ENCODE measurements at places on chromosomes 5 and 9.

DNA sequence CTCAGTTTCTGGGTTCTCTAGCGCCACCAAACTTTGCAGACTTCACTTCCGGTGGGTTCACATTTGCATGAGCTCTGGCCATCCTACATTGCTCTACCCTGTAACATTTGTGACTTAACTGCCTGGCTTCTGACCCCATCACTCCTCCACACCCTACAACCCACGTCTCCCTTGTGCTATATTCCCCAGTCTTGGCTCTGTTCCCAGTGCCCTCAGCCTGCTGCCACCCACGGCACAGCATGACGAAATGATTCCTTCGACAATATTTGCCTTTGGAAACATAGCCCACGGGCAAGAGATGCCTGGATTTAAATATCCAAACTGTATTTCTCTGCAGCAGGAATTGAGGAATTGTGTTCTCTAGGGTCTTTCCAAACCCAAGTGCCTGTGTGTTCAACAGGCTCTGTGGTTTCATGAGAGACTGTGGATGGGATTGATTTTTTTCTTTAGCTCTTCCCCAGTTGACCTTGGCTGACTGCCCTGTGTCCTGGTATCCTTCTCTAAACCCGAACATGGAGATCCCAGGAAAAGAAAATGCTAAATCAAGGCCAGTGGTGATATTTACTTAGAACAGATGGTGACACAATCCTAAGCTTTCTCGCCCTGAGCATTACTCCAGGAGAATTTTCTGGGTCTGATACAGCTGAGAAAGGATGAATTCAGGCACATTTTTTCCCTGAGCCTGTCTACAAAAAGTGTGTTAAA, 44.4 kb upstream of the GRIA1 start:
- DNase-seq: no peak

DNA sequence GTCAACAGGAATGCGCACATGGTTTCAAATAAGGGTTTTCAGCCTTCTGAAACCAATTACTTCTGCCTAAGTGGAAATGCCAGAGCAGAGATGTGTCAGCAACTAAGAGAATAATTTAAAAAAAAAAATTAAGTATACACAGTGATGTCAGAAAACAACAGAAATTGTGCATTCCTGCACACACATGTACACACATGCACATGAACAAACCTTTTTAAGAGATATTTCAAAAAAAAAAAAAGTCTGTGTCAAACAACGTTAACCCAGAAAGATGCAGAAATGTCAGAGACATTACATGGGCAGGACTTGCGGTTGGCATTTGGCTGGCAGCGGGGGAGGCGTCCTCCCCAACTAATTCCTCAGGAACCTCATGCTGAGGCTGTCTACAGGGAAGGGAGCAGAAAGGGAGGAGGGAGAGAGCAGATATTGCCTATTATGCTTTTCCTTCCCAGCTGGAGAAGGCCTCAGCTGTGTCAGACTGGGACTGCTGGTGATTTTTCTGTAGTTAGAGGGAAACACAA, 536.9 kb upstream of the WWC1 start:
- DNase-seq: no peak

DNA sequence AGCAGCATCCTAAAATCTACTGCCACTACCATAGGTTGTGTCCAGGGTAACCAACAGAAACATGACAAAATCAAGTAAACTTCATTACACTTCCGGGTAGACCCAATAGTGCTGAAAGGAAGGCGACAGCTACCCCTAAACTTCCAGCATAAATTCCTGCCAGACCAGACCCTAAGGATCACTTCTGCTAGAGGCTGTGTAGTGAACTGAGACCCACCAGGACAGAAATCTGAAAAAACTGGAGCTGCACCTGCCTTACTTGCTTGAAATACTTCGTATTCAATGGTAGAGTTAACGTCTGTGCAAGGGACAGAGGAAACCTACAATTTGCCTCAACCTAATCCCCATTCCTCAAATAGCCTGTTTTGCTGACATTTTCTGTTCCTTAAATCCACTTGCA, 1.0 kb upstream of the SECISBP2 start:
- DNase-seq: no peak

DNA sequence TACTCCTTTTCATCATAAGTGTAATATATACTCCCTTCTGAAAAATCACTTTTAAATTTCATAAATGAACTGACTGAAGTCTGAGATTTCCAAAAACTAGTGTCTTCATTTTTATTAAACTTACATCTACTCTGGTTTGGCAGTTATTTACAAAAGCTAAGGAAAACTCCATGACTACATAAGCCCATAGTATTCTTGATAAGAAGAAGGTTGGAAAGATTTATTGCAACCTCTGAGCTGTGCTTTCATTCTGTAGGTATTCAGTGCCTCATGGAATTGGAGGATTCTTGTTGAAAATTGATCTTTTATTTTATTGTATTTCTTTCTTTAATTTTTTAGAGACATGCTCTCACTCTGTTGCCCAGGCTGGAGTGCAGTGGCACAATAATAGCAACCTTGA, 41.7 kb downstream of the GNAQ start:
- no peak for DNase-seq

DNA sequence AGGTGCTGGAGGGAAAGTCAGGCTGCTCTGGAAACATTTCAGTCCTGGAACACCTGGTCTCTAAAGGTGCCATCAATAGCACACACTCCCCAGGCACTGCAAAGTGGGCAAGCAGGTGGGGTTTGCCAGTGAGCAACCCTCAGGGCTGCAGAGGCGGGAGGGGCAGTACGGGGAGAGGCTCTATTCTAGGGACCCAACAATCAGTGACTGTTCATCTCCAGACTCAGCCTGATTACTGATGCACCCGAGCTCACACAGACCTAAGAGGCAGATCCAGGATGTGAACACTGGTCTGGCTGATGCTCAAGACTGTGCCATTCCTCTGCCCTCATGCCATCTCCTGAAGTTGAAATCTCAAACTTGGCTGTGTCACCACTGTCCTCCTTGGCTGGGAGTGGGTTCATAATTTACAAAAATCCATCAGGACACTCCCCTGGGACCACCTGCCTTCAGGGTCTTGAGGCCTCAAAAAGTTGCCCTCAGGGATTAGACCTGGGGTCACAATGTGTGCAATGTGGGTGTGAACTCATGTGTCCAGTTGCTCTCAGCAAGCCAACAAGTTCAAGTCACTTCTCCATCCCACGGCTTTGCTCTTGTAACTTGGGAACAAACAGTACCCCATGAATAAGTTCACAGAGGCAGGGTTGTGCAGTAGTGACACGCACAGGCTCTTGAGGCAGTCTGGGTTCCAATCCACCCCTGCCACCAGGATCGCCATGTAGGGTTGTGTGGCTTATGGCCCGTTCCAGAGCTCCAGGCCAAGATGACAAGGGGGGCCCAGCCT, 19.9 kb upstream of the KCNMB1 start:
- DNase-seq: no peak

DNA sequence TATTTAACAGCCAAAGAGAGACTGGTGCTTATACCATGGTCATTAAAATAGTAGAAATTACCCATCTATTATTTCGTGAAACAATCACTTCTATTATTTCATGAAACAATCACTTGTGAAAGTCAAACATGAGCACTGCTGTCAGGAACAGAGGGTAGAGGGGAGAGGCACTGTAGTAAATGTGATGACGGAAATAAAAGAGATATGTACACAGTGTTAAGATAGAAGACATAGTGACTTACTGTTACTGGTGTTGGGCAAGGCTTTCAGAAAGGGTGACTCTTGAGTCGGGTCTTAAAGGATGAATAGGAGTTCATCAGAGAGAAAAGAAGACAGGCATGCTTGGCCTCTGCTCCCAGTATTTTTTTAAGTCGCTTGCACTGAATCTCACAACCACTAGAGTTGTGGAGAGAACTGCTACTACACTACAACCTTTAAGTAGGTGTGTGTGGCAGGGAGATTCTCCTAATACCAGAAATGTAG, 162.6 kb upstream of the GNA14 start:
- DNase-seq: no peak

GRCh38 chr9:85332487-85332886, 409.3 kb downstream of the AGTPBP1 start:
- no peak for DNase-seq

- DNase-seq: no peak
Measured at GRCh38 chr5:9122528-9122927, 423.3 kb downstream of the SEMA5A start.

DNA sequence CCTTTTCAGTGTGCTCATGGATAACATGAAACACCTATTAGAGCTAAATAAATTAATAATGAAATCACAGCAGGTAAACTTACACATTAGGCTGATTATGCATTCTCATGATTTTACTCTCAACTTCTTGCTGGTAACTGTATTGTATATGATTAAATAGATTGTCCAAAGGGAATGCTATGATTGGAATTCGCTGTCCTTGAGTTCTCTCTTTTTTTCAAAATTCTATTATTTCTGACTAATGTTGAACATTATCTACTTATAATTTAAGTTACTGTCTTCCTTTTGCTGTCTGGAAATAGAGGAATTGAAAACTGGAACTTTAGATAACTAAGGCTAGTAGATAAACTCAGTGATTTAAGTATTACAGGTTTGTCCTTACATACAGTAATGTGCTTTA, 13.1 kb downstream of the CENPH start:
- no peak for DNase-seq

- DNase-seq: no peak
Measured at GRCh38 chr9:123739387-123739786, 190.5 kb downstream of the DENND1A start.

DNA sequence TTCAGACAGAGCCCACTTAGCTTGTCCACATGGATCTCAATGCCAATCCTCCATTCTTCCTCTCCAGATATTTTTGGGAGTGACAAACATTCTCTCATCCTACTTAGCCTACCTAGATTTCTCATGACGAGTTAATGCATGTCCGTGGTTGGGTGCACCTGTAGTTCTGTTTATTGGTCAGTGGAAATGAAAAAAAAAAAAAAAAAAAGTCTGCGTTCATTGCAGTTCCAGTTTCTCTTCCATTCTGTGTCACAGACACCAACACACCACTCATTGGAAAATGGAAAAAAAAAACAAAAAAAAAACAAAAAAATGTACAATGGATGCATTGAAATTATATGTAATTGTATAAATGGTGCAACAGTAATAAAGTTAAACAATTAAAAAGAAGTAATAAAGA, 59.0 kb downstream of the BASP1 start:
- no peak for DNase-seq

GRCh38 chr5:131305906-131306305, 42.1 kb downstream of the CDC42SE2 start:
- no peak for DNase-seq

DNA sequence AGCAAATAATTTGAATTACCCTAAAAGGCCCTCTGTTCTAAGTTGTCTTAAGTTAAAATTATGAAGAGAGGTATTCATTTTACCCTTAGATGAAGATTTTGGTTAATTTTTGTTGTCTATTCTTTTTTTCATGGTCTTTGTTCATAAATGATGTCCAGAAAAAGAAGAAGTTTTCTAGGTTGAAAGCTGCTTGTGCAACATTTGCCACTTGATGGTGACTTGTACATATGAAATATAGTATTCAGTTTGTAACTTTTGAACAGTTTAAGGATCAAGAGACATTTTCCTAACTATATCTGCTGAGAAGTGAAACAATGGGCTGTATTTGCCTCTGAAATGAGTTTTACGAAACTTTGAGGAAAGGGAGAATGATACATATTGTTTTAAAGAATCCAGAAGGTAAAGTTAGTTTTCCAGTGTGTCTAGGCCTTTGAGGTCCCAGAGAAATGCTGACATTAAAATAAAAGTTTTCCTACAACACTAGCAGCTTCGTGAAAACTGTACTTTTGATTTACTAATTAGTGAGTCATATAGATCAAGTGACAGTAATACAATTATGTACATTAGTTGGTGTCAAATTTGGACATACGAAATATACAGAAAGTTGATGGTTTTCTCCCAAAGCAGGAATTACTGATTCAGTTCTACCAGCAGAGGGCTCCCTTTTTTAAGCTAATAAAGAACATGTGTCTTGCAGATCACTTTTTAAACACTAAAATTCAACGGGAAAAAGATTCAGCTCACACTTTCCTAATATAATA, 70.5 kb downstream of the PIK3R1 start:
- no peak for DNase-seq

DNA sequence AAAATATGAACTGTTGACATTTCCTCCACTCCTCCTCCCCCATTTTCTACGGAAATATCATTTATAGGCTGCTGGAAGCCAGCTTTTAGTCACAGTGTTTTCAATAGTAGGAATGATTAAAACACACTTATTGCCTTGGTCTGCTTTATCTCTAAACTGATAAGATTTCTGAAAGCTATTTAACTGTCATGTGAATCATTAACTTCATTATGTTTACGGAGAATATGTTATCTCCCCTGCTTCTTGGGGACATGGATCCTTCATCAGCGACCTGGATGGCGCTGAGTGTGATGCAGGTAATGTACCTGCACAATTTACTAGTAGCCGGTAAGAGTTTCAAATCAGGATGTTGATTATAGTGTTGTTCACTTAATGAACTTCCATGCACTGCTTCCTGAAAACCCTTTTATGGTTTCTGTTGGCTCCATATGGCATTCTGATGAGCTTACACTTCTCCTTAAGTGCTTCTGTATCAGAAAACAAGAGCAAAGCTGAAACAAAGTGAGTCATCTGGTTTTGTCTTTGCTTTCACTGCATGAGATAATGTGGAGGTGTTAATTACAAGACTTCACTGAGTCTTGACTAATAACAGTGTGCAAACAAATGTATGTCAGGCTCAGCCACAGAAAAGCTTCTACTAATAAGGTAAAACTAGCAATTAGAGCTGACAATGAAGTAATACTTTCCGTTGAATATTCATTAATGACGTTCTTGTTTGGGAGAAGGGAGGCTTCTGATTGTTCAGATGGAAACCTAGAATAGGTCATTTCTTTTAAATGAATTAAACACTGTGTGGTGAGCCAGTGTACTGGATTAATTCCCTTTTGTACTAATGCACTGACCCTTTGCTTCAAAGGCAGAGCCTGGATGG, 162.4 kb upstream of the ZNF608 start:
- DNase-seq: no peak

DNA sequence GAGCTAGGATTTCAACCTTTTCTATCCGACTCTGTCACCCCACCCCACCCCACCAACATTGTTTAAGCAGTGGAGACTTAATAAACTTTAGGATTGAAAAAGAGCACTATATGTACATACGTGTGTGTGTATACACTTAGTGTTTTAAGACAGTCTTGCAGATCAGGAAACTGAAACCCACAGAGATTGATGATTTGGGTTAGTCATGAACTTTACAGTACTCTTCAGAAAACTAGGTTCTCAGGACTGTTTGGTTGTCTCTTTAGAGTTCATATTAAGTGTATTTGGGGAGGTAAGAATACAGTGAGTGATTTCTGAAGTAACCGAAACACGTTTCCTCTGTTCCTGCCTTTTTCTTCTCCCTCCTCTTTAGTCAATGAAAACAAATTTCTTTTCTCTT, 1043.1 kb downstream of the TLE1 start:
- DNase-seq: no peak

Measured in stimulated activated CD4-positive, alpha-beta T cell treated with anti-CD3 and anti-CD28 coated beads, Interleukin-15, amount 100 ng/mL, for 24 hours (primary cell).